Erythroblast (primary cell): ENCODE measurements at places on chromosomes 5 and 9.

DNA sequence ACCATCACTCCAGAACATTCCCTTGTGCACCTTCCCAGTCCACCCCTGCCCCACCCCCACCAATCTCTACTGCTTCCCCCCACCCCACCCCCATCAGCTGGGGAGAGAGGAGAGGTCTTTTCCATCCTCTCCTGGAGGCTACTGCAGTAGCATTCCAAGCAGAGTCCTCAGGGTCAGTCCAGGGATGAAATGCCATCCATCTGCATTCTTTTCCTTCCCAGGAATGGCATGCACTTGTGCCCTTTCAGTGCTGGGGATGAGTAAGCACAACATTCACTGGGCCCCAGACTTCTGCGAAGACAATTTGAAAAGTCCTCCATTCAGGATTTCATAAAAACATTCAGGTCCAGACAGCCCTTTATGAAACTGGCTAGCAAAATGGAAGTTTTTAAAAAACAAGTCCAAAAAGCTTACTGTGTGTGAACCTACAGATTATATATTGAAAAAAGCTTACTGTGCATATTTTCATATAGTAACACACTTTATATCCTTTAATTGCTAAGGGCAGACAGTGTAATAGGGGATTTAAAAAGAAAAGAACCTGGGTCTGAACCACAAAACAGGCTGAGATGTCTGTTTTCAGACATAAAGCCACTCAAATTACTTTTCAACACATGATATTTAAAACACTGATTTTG is 50.0 kb upstream of the GOLPH3 start:
- DNase-seq, result no peak

DNA sequence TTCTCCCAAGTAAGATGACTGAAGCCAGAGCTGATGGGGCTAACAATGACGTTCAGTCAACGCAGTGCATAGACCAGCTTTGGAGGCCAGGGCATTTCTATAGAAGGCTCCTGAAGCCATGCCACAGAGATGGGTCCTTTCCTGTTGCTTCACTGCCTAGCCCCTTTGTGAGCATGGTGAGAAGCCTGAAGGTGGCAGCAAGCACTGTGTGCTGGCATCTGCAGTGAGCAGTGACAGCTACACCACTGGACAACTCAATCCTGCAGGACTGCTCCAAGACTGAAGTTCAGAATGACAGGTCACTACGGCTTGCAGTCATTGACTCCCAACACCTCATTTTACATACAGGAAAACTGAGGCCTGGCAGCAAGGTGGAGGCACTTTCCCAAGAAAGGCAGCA is 229.0 kb downstream of the TSSK1B start:
- no peak for DNase-seq

GRCh38 chr5:134543820-134544614 is 18.5 kb downstream of the JADE2 start:
- DNase-seq, result no peak

DNA sequence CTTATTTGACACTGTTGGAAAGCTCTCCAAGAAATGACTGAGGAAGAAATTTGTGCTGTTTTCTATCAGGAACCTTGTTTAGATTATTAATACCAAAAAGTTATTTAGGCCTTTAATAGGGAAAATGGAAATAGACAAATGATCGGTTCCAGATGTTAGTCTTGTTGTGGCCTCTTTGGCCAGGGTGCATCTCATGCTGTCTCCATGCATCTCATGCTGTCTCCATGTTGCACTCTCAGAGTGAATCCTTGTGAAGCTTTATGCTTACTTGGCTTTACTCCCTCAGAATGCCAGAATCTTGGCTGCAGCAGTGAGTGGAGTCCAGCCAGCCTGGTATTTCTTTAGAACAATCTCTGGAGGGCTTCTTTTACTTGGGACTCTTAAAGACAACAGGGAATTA is 185.5 kb downstream of the ARHGAP26 start:
- DNase-seq, result no peak

DNA sequence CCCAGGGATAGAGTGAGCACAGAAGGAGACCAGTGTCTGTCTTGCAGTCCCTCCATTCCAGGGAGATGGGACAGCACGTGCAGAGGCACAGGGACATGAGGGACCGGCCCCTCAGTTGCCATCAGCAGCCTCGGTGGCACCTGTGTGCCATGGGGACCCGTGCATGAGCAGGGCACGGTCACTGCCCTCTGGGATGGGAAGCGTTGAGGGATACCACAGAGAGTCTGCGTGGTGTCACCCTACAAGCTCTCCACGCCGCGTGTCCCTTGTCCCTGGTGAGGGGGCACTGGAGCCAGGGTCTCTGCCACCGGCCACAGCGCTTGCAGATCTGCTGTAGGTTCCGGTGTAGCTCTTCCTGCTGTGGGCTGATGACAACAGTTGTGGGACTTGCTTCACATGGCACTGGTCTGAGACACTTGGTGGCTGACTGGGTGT is 108.1 kb downstream of the CACNA1B start:
- no peak for DNase-seq

GRCh38 chr9:70609542-70610286 is 195.3 kb upstream of the KLF9 start:
- no peak for DNase-seq

- DNase-seq, result no peak
Measured at GRCh38 chr9:512555-513272, 298.0 kb downstream of the DOCK8 start.

DNA sequence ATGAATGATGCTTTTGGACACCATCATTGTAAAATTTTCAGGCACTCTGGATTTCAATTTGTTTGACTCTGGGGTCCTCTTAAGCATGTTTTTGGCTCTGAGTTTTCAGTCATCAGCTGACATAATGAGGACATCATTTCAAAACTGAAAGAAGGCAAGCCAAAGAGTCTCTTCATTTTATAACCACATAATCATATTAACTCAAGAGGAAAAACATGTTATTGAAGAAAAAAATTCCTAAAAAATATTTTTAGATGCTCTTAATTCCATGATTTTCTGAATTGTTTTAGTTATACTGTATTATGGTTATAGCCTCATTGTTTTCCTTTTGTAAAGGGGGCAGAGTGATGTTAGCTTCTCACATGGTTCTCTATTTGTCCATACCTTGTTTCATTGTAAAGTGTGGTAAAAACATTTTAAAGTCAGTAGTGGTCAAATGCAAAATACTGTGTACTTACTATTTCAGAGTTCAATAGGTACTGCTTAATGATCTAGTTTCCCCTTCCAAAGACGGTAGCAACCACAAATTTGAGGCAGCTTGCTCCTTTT is 472.1 kb downstream of the DMRT2 start:
- DNase-seq, result no peak

DNA sequence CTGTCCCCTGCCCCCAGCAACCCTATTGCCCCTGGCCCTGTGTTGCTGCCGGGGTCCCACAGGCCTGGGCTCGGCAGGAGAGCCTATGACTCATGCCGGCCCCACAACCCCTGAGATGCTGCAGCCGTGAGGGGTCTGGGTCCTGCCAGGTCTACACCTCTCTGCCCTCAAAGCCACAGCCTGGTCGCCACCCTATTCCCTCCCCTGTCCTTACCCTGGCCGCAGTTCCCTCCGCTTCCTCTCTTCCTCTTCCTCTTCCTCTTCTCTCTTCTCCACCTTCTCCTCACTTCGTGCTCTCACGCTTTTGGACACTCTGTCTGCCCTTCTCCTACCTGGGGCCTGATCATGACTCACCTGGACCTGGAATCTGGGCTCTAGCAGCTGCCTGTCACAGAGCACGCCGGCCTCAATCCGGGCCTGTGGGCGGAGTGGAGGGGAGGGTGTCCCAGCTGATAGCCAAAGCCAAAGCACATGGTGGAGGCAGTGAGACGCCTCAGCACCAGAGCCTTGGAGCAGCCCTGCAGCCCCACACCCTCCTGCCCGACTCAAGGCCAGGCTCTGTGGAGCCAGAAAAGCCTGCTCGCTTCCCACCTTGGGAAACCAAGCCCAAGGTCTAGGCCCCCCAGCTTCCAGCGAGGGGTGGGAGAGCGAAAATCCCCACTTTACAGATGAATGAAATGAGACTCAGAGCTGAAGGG is 26.8 kb upstream of the CSF1R start:
- DNase-seq, result no peak

DNA sequence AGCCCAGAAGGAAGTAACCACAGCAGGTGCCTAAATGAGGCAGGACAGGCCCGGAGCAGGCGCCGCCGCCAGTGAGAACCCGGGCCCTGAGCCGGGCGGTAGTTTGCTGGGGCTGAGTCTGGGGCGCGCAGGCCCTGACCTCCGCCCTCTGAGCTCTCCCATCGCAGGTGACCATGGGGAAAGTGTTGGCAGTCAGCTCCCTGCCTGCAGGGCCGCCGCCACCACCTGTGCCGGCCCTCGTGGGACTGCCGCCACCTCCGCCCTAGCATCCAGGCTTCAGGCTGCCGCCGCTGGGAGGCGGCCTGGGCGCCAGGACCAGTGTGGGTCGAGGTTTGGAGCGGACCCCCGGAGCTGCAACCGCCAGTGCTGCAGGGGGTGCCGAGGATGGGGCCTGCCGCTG is 61.1 kb downstream of the TARS1 start:
- no peak for DNase-seq

GRCh38 chr5:127699416-127699815 is 3.8 kb upstream of the CCDC192 start:
- DNase-seq, result no peak

DNA sequence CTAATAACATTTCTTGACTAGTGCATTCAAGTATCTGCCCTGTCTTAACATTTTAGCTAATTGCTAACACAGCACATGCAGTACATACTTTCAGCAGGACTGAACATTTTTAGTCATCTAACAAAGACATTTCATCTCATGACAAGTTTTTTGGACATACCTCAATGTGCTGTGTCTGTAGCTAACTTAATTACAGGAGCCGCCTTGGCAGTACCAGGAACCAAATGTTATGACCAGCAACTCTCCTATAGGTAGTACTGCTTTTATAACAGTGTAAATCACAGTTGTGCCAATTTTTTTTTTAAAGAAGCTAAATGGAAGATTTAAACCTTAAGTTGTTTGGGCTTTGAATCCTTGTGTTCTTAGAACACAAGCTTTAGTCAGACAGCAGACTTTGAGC is 99.4 kb upstream of the SAP30L start:
- DNase-seq, result no peak

GRCh38 chr9:38071470-38072134 is 2.6 kb upstream of the SHB start:
- no peak for DNase-seq

GRCh38 chr9:86947146-86948073 is at the start of gene GAS1:
Gene GAS1 (minus strand): TSS chr9:86947506. CDS start chr9:86946779, 727 bp downstream.
- DNase-seq, result peak; percentile 41

- peak; percentile 55 for DNase-seq
Measured at GRCh38 chr5:168947212-168947868, 353.6 kb downstream of the SLIT3 start.

DNA sequence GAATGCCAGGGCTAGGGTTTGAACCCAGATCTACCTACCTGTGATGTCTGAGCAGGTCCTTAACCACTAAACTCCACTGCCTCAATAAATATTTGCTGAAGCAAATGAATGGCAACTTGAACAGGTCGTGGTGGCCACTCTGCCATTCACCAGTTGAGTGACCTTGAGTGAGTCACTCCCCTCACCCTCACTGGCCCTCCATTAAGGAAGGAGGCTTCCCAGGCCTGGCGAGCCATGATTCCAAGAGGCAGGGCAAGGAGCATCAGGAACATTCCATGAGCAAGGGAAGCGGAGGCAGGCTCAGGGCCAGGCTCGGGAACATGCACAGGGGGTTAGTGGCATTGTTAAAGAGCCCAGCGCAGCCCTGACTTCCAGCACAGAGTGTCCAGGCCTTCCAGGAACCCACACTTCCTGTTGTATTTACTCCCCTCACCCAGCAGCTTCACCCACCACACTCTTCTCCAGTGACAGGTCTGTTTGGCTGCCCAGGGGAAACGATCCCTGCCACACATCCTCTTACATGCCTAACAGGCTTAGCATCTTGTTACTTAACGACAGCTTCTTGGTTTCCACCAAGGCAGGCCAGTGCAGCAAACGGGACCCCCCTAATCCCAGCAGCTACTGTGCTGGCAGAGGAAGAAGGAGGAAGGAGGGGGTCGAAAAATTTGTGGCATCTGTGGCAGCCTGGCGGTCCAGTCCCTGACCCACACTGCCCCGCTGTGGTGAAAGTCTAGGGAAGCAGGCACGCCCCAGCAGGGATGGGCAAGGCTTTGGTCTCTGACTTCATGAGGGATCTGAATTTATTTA is 43.7 kb upstream of the TTC1 start:
- DNase-seq, result peak; percentile 40

GRCh38 chr5:151051066-151051930 is 29.5 kb downstream of the TNIP1 start:
- peak; percentile 77 for DNase-seq

DNA sequence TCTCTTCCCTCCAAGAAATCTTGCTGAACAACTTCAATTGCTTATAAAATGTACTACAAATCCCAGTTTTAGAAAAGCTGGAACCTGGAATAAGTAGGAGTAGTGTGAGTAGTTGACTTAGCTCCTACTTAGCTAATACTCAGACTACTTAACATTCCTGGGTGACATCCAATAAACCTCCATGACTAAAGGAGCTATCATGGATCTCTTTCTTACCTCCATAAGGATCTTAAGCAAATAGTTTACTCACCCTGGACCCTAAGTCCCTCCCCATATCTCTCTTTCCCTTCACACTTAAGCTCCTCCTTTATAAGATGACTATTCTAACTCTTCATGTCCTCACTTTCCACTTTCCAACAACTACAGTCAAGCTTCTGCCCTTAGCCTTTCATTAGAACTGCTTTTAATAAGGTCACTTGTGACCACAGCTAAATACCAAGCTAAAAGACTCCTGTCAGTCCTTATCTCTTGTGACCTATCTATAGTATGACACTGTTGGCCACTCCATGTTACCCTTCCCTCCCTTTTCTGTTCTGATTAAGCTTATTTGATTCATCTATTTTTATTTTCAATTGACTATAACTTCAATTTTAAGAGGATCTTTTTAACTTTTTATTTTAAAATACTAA is 194.9 kb downstream of the RFX3 start:
- DNase-seq, result no peak

DNA sequence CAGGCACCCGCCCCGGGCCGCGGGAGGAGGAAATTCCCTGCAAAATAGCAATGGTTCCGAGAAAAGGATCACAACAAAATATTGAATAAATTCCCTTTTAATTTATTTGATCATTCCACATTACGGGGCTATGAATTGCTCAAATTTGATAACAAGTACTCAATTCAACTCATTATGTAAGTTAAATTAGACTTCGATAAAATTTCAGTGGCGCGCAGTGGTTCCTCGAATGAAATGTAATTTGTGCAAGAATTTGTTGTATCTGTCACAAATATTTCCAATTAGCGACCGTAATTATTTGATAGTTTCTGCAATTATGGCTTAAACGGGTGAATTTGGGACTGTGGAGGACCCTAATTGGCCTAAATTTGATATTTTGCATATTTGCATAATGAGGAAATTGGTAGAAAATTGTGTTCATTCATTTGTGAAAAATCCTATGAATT is 76.0 kb upstream of the TBCA start:
- peak; percentile 39 for DNase-seq

- no peak for DNase-seq
Measured at GRCh38 chr5:127582773-127583370, 65.4 kb downstream of the PRRC1 start.

GRCh38 chr5:133354323-133355185 is 257.8 kb downstream of the FSTL4 start:
- no peak for DNase-seq

GRCh38 chr9:113482341-113482740 is 18.8 kb downstream of the RGS3 start:
- DNase-seq, result no peak
